Astrocyte (in vitro differentiated cells and primary cell): ENCODE measurements at places on chromosomes 3 and 15. TPM values are rescaled to one million over a fixed set of nuclear protein-coding genes. Genes with fewer than 3 reads are reported as not detected.

The CSPG5 gene
- total RNA-seq, result 1.2 and 2.2 TPM in 2 replicates

The HDDC3 gene
- total RNA-seq, result 9.7 and 10.5 TPM in 2 replicates

The ADPRH gene
- total RNA-seq, result 2.6 and 3.1 TPM in 2 replicates

The VWA5B2 gene
- total RNA-seq, result 0.23 TPM in 1 of 2 replicates, not detected in the other

The MASP1 gene
- 0.62 and 0.79 TPM in 2 replicates for total RNA-seq
